ENCODE measurements at places on chromosomes 2 and 18.

DNA sequence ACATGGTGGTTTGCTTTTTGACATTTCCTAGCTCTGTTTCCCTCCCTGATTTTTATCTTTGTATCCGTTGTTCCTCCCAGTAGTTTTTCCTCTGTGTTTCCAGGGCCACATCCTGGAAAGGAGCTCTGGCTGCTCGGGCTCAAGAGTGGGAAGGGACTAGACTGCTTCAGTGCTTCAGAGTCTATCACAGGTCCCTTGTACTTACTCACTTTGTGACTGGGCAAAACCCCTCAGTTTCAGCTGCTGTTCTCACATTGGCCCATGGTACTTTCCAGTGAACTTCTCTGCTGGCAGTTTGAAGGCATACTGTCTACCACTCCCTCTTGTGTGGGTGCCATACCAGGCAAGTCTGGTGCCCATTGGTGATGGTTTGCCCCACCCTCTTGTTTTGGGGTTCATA, 7.5 kb upstream of the STAMBP start:
- no peak for DNase-seq

- DNase-seq: no peak
Measured at GRCh38 chr18:564708-565561, 15.2 kb upstream of the CETN1 start.

- no peak for DNase-seq
Measured at GRCh38 chr2:42924418-42924886, 132.1 kb upstream of the HAAO start.

GRCh38 chr2:127355407-127356008, 32.3 kb downstream of the MAP3K2 start:
- no peak for DNase-seq

DNA sequence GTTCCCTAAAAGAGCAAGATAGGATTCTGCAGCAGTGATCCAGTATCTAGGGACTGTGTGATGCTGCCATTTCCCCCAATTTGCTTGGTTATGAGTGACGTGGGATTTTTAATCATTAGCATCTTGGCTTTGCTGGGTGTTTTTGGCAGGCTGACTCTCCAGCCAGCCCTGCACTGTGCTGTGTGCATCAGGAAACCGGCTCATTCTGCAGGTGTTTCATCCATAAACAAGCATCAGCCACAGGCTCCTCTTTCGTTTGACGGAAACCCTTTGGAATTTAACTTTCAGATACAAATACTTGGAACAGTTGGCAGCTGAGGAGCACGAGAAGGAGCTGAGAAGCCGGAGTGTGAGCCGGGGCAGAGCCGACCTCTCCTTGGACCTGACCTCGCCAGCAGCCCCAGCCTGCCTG, 135.9 kb downstream of the TPGS2 start:
- DNase-seq: no peak

DNA sequence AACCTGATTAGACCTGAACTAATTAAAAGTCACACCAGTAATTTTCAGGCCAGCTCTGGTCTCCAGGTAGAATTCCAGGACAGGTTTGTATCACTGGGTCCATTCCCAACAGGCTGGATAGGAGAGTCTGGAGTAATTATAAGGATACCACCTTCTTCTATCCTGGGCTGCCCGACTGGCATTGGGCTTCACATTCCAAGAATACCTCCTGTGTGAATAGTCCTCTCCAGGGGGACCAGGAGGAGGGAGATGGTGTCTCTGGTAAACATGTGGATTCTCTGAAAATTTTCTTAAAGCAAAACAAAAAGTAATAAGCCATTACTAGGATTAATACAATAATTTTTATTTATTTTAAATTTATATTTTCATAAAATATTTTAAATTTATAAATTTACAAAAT, 17.3 kb downstream of the DUSP11 start:
- DNase-seq: no peak

Measured in NCI-H1694 treated with DMSO at 0.1 percent for 48 hours (cell line).